ENCODE measurements at places on chromosomes 1 and 21.
A peak's percentile ranks its signal among the peaks of the same experiment; 100 is the strongest.

DNA sequence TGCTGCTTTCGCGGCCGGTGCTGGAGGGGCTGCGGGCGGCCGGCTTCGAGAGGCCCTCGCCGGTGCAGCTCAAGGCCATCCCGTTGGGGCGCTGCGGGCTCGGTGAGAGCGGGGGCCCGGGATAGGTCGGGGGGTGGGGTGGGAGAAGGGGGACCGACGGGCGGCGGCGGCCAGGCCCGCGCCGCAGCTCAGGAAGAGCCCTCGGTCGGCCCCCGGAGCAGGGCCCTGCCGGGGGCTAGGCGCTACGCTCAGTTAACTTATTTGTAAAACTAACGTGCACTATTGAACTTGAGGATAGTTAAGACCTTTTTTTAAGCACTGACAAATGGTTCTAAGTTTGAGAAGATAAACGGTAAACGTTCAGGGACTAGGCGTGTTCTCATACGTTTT lies 418 bp downstream of the DDX20 start:
- DNase-seq, result no peak

GRCh38 chr1:174743654-174744561 lies 255.8 kb upstream of the CACYBP start:
- DNase-seq, result no peak

DNA sequence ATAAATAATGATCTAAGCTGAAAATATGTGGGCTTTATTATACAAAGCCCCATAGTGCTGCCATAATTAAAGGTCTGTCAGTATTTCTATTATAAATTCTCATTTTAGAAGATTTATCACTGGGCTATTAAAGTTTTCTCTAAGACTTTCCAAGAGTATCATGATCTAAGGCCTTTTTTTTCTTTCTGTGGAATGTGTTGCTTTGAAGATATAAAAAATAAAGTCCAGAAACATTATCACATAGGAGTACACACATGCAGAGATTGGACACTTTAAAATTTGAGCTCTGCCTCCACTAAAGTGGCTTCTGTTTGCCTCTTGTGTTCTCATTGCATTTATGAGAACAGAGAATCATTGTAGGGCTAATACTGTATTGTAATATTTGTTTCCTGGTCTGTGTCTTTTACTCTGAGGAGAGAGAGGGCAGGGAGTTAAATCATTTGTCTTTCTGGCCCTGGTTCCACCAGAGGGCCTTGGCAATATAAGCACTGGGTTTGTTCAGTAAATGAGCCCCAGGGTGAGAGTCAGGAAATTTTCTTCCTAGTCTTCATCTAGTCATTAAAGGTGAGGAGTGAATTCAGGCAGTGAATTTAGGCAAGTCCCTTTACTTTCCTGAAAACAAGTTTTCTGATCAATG lies 70.2 kb downstream of the NFIA start:
- no peak for DNase-seq

- DNase-seq, result no peak
Measured at GRCh38 chr21:36436829-36437744, 42.8 kb downstream of the CLDN14 start.

DNA sequence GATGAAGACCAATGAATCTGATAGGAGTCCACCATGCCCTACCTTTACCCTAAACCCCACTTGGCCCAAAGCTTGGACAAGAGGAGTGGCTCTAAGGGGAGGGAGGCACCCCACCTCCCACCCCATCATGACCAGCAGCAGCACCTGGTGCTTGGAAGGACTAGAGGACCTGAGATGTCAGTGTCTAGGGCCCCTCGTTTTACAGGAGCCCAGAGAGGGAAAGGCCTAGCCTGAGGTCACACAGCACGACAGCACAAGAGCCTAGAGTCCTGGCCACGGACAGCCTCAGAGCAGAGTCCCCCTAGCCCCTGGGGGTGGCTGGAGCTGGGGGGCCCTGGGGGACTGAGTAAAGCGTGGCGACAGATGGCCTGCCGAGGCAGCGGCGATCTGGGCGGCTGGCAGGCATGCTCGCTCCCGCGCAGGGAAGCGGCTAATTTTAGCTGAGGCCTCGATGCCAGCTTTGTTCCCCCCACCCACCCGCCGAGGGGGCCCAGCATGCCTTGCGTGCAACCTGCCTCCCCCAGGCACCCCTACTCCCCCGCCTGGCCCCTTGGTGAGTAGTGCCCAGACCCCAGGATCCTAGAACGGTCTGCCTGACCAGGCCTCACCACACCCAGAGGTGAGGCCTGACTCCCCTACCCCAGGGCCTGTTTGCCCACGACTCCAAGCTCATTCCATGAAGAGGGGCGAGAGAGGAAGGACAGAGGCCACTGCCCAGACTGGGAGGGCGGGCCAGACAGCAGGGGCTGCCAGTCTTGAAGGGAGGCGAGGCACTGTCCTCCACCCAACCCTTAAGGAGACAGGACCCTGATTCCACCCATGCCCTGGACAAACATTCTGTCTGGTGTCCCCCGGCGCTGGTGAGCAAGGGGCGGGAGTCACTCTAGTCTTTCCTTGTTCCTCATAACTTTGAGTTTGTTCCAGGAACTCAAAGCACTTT lies 39.0 kb downstream of the AHDC1 start:
- no peak for DNase-seq

DNA sequence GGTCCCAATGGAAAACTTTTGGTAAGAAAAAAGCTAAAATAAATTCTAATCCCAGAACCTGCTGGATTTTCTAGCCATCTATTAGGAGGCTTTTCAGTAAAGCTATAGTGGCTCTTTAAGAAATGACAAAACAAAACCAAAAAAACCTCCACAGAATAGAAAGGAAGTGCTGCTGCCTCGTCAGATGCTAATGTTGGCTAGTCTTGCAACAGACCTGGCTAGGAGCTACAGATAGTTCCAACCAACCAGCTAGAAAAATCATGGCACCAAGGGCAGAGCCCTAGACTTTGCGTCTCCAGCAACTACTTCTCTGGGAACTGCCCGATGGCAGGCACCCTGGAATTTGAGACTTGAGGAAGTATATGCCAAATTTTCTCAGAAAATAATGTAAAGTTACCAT lies 7.6 kb downstream of the CD101 start:
- no peak for DNase-seq

GRCh38 chr21:45234965-45235364 lies 52.7 kb downstream of the POFUT2 start:
- DNase-seq, result no peak

- no peak for DNase-seq
Measured at GRCh38 chr1:89710498-89711139, 77.7 kb downstream of the LRRC8C start.

DNA sequence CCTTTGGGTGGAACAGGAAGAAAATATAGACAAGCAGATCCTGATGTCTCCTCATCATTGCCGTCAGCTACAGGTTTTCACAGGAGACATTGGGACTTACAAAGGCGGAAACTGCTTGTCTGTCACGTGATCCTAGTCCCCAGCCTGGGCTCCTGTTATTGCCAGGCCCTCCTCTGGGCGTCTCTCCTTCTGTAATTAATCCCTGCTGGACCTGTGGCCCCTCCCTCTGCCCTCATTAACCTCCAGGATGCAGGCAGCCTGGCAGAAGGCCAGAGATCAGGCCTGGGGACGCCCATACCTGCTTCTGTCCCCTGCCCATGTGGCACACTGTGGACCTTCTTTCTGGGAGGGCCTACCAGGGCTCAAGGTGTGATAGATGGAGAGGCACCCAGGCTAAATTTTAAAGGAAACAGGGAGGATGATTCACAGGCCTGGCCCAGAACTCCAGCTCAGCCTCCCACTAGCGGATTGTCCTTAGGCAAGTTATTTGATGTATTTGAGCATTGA lies 2.4 kb downstream of the S100A5 start:
- DNase-seq, result peak; percentile 60

- no peak for DNase-seq
Measured at GRCh38 chr1:107460035-107460434, 319.2 kb downstream of the NTNG1 start.

GRCh38 chr1:42176902-42177519 lies 12.5 kb upstream of the GUCA2A start:
- no peak for DNase-seq

GRCh38 chr1:36086529-36087232 lies 2.0 kb upstream of the ADPRS start:
- DNase-seq, result no peak

GRCh38 chr1:178942285-178943198 lies 71.7 kb upstream of the ANGPTL1 start:
- peak; percentile 69 for DNase-seq

- no peak for DNase-seq
Measured at GRCh38 chr1:229282295-229282823, 11.4 kb downstream of the RAB4A start.

GRCh38 chr1:54542120-54542961 lies 5.7 kb upstream of the ACOT11 start:
- no peak for DNase-seq

GRCh38 chr1:223707256-223708000 lies 4.9 kb upstream of the CAPN2 start:
- peak; percentile 90 for DNase-seq

DNA sequence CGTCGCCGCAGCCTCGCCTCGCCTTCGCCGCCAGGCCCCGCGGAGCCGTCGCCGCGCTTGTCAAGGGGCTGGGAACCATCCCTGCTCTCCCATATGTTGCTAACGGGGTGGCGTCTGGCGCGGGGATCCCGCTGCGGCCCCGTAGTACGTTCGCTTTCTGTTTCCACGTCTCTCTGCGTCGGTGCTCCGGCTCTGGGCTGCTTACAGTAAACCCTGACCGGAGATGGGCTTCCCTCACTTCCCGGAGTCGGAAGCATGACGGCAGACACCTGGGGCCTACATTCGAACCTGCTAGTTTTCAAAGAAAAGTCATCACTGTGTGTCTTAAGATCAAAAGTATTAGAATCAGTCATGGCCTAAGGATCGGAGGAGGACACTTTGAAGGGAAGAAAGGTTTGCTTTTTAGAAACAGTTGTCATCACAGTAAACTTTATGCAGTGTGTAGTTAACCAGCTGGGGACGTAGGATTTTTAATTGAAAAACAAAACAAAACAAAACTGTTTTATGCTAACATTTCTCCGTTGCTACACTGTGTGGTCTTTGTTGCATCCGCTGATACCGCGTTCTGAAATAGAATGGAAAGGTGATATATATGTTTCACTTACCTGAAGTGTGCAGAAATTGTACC lies 69.0 kb downstream of the SLC35A3 start:
- peak; percentile 73 for DNase-seq

DNA sequence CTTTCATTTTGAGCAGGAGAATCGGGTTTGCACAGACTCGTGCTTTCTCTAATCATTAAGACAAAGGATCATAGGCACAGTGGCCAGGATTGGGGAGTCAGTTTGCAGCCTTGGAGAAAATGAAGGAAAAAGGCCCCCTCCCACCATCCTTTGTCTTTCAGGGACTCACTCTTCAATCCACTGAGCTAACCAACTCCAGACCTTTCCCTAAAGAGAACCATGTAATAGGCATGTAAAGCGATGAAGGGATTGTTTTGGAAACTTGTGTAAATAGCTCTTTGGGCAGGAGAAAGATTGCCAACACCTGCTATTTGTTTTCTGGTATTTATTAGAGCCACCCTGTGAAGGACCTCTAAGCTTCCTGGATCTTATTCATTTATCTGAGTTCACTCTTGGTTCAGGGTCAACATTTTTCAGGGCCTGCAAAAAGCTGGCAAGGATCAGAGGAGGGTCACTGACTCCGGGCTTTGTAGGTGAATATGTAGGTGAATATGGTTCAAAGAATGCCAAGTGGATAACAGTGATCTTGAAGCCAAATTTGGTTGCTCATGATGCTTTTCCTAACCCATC lies 192.6 kb upstream of the FGGY start:
- DNase-seq, result no peak

DNA sequence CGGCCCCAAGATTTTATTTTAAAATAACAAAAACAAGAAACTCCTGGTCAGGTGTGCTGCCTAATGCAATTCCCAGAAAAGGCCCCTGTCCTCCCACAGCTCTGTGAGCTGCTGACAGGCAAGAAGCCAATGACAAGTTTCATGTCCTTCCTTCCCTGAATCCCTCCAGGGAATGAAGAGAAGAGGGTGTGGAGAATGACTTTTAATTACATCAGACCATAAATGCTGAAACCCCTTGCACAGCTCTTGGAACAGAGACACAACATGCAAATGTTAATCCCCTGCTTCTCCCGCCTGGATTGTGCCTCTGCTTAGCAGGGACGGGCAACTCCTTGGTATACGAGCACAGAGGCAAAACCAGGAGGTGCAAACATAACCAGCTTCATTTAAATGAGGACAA lies 228.1 kb upstream of the CAMK1G start:
- no peak for DNase-seq

GRCh38 chr1:21821385-21822019 lies 9.4 kb downstream of the LDLRAD2 start:
- DNase-seq, result no peak

DNA sequence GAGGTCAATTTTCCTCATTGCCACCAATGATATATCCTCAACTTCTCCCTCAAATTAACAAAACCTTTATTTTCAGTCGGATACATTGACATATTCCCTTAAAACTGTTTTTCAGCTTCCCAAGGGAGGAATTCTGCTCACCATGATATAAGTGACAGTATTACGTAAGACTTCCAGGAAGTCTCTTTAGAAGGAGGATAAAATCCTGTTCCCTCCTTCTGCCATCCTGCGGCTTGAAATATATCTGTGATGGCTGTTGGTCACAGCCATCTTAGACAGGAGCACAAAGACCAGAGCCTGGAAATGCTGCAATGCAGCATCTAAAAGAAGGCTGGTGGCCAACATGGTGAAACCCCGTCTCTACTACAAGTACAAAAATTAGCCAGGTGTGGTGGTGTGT lies 270.4 kb downstream of the GPATCH2 start:
- no peak for DNase-seq

- no peak for DNase-seq
Measured at GRCh38 chr1:198268784-198269645, 112.2 kb downstream of the NEK7 start.

DNA sequence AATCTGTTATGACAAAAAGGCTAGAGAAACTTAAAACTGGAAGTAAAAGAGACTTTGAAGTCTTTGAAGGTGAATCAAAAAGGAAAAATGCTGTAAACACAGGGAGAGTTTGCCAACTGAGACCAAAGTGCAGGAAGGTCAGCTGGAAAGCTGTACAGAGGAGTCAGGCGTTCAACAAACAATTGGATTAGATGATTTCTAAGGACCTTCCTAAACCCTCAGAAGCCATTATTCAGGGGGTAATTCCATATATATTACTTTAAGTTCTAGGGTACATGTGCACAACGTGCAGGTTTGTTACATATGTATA lies 156.8 kb downstream of the ZBTB18 start:
- DNase-seq, result no peak

DNA sequence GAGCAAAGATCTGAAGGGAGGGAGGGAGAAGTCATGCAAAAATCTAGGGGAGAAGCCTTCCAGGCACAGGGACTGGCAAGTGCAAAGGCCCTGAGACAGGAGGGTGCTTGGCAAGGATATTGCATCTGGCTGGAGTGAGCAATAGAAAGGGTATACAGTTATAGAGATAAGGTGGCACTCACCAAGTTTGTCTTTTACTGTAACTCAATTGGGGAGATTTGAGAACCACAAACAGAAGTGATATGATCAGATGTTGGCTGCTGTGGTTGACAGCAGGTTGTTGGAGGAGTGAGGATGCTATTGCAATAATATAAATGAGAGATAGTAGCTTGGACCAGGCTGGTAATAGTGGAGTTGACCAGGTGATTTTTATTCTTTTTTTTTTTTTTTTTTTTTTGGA lies 25.6 kb downstream of the MCOLN3 start:
- no peak for DNase-seq

DNA sequence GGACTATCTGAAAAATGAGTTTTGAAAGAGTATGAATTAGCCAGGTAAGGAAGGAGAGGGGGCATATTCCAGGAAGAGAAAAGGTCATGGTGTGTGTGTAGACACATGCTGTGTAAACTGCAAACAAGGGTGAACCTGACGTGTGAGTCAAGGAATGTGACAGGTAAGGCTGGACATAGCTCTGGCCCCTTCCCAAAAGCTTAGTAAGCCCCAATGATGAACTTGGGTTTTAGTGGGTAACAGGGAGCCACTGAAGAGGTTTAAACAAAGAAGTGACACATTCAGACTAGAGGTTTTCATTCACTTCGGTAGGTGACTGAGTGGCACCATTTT lies 36.7 kb downstream of the EGLN1 start:
- DNase-seq, result no peak

Measured in tibial artery (tissue), 4 donors.